Fibroblast of lung (primary cell): ENCODE measurements at places on chromosomes 1 and 21.

DNA sequence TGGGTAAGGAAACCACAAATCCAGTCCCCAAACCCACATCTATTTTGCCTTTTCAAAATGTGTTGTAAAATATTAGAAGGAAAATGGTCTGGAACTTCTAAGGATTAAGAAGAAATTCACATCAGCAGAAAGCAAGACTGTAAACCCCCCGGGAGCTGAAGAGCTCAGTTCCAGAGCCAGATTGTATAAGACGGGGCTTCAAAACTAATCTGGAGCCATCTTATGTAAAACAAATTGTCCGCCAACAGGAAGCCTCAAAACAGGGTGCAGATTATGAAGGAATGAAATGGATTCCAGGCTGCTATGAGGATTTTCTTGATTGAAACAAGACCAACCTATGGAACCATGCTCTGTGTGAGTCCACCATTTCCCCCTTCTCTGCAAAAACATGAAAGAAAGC is 25.1 kb upstream of the HUNK start:
- H3K4me3 ChIP-seq: no peak overlapping the region
- no peak for DNase-seq
- no peaks in the 10 kb centered on the region for H3K4me1 ChIP-seq
- H3K27ac ChIP-seq: no peak overlapping the region
- no peaks in the 10 kb centered on the region for H3K36me3 ChIP-seq

GRCh38 chr1:16095447-16095846 is 22.0 kb upstream of the FAM131C start:
- no peak for DNase-seq
- H3K27me3 ChIP-seq: peaks cover 3% of the 10 kb centered on the region
- H3K4me3 ChIP-seq: no peak overlapping the region
- no peaks in the 10 kb centered on the region for H3K36me3 ChIP-seq

DNA sequence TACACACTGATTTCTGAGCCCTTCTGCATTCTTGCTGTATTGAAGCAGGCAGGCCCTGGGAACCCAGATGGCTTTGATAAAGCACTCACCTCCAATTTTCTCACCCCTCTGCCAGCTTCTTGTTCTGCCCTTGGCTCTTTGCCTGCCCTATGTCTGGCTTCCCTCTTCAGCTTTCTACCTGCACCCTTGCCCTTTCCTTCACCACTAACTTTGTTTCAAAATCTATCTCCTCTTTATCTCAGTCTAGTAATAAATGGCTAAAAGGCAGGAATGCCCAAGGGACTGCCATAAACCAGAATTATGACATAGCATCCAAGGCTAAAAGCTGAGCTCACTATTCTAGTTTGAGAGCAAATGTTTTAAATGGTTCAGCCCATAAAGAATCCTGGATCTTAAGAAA is 178.7 kb downstream of the TNR start:
- DNase-seq: no peak
- no peak overlapping the region for H3K4me3 ChIP-seq
- H3K4me1 ChIP-seq: no peaks in the 10 kb centered on the region
- no peak overlapping the region for H3K27ac ChIP-seq
- H3K36me3 ChIP-seq: no peaks in the 10 kb centered on the region

DNA sequence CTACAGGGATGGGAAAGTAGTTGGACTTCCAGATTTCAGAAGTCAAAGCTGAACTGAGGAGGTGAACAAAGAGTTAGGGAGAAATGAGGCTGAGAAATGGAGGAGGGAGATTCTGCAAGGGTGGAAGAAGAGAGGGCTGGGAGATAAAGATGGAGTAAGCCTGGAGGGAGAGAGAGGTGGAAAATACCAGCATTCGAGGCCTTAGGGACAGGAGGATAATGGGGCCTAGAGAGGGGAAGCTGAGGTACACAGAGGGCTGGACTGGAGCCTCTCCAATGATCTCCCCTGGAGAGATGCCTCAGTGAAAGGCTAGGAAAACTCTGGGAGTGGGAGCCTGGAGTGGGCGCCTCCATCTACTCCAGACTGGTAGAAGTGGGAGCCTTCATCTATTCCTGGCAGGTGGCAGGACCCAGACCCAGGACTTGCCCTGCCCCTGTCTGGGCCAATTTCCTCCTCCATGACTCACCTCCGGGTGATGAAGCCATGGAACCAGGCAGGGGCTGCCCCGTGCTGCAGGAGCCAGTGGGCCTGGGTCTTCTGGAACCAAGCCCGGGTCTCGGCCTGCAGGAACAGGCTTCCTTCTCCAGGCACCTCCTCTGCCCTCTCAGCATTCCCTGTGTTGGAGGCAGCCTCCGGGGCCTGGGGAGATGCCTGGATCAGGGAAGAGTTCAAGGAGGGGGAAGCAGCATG is 1.9 kb downstream of the SH2D2A start:
- no peak for DNase-seq
- H3K4me1 ChIP-seq: peaks cover 16% of the 10 kb centered on the region
- H3K4me3 ChIP-seq: no peak overlapping the region

GRCh38 chr1:179082999-179083335 is 1.1 kb downstream of the TOR3A start:
- peak; percentile 47 for DNase-seq
- no peaks in the 10 kb centered on the region for H3K27me3 ChIP-seq
- H3K36me3 ChIP-seq: peaks cover 3% of the 10 kb centered on the region
- peaks cover 2% of the 10 kb centered on the region for H3K4me1 ChIP-seq
- peak overlapping the region; percentile 90 for H3K27ac ChIP-seq

GRCh38 chr1:182146286-182146685 is 84.8 kb upstream of the ZNF648 start:
- H3K4me3 ChIP-seq: no peak overlapping the region
- H3K27ac ChIP-seq: no peak overlapping the region
- H3K36me3 ChIP-seq: no peaks in the 10 kb centered on the region

DNA sequence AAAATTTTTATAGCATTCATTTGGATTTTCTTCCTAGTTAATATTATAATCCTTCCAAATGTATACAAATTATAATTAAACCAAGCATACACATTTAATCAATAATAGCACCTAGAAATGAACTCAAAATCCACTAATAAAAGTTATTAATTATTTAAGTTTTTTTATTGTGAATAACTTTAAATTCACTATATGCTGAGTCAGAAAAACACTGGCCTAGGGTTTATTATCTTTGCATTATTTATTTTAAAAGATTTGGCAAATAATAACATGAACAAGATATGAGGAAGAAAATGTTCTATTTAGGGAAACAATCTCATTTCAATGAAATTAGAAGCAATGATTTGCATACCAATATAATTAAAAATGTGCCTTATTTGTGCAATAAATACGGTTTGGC is 951.5 kb downstream of the KCNT2 start:
- no peaks in the 10 kb centered on the region for H3K27me3 ChIP-seq
- no peak overlapping the region for H3K4me3 ChIP-seq
- H3K27ac ChIP-seq: no peak overlapping the region

GRCh38 chr1:30129001-30129408 is 594.4 kb downstream of the MATN1 start:
- H3K4me1 ChIP-seq: no peaks in the 10 kb centered on the region
- no peak overlapping the region for H3K27ac ChIP-seq
- no peak for DNase-seq
- H3K27me3 ChIP-seq: no peaks in the 10 kb centered on the region
- H3K4me3 ChIP-seq: no peak overlapping the region
- no peaks in the 10 kb centered on the region for H3K36me3 ChIP-seq

DNA sequence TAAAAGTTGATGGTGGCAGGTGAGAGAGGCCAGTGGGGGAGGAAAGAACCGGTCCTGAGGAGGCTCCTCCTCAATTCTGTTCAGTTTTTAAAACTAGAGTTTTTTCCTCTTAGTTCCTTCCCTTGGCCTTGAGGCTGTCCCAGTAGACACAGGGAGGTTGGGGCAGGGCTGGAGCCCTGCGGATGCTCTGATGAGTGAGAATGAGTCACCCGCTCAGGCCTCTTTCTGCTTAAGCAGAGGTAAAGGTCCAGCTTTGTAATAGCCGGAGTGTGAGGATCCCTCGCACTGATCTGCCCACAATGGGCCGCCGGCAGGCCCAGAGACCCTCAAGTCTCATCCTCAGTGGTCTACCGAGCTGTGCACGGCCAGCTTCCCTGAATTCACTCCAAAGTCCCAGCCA is 49.6 kb upstream of the IRF2BP2 start:
- H3K4me3 ChIP-seq: no peak overlapping the region
- peak; percentile 68 for DNase-seq
- no peaks in the 10 kb centered on the region for H3K27me3 ChIP-seq
- peak overlapping the region; percentile 73 for H3K27ac ChIP-seq
- H3K4me1 ChIP-seq: peaks cover 22% of the 10 kb centered on the region

DNA sequence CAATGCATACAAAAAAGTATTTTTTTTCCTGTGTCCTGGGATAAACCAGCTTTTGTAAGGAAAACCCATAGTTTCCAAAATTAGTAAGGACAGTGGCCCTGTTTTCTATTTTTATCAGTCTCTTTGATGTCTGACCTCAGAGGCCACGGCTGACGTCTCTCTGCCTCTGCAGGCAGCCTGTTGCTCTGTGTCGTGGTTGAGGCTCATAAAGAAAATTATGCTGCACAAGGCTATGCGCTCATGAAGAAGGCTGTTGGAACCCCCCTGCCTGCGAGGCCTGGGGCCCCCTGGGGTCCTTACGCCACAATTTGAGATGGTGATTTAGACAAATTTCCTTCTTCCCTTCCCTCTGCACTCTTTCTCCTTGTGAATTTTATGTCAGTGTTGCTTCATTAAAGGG is 48.9 kb downstream of the AGPAT3 start:
- H3K36me3 ChIP-seq: no peaks in the 10 kb centered on the region
- no peak overlapping the region for H3K27ac ChIP-seq
- no peaks in the 10 kb centered on the region for H3K27me3 ChIP-seq
- no peaks in the 10 kb centered on the region for H3K4me1 ChIP-seq

- H3K27me3 ChIP-seq: no peaks in the 10 kb centered on the region
- H3K4me1 ChIP-seq: no peaks in the 10 kb centered on the region
- no peaks in the 10 kb centered on the region for H3K36me3 ChIP-seq
- no peak overlapping the region for H3K27ac ChIP-seq
Observed at GRCh38 chr1:230315099-230315498, 111.0 kb downstream of the PGBD5 start.

- H3K4me3 ChIP-seq: no peak overlapping the region
- DNase-seq: no peak
- no peaks in the 10 kb centered on the region for H3K4me1 ChIP-seq
- no peaks in the 10 kb centered on the region for H3K36me3 ChIP-seq
- no peaks in the 10 kb centered on the region for H3K27me3 ChIP-seq
Observed at GRCh38 chr1:50975436-50975835, 5.4 kb downstream of the CDKN2C start.

DNA sequence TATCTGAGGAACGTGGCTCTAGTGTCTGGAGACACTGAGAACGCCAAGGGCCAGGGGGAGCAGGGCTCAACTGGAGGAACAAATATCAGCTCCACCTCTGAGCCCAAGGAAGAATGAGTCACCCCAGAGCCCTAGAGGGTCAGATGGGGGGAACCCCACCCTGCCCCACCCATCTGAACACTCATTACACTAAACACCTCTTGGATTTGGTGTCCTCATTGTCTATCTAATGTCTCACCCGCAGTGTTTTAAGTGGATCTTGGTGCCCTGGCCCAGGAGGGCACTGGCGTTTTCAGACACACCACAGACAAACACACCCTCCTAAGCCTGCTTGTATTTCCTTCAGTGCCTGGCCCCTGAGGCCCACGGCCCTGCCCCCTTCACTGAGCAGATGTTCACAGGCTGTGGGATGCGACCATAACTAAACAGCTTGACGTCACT is 2.2 kb upstream of the FALEC start:
- H3K4me3 ChIP-seq: no peak overlapping the region
- DNase-seq: no peak
- no peaks in the 10 kb centered on the region for H3K27me3 ChIP-seq

- no peaks in the 10 kb centered on the region for H3K36me3 ChIP-seq
- H3K4me3 ChIP-seq: no peak overlapping the region
- DNase-seq: no peak
- no peaks in the 10 kb centered on the region for H3K4me1 ChIP-seq
Observed at GRCh38 chr1:34645919-34646318, 108.9 kb upstream of the GJB5 start.

GRCh38 chr1:171911506-171911905 is 70.2 kb downstream of the DNM3 start:
- no peaks in the 10 kb centered on the region for H3K27me3 ChIP-seq
- DNase-seq: peak; percentile 10
- H3K4me3 ChIP-seq: no peak overlapping the region
- no peak overlapping the region for H3K27ac ChIP-seq

- H3K4me1 ChIP-seq: no peaks in the 10 kb centered on the region
- peaks cover 9% of the 10 kb centered on the region for H3K27me3 ChIP-seq
- no peak overlapping the region for H3K27ac ChIP-seq
- no peak for DNase-seq
- no peak overlapping the region for H3K4me3 ChIP-seq
- H3K36me3 ChIP-seq: no peaks in the 10 kb centered on the region
Observed at GRCh38 chr1:226026833-226027232, 27.7 kb upstream of the SDE2 start.

- H3K36me3 ChIP-seq: no peaks in the 10 kb centered on the region
- no peak overlapping the region for H3K27ac ChIP-seq
- no peaks in the 10 kb centered on the region for H3K4me1 ChIP-seq
- no peaks in the 10 kb centered on the region for H3K27me3 ChIP-seq
- no peak for DNase-seq
Observed at GRCh38 chr1:231818337-231818736, 191.7 kb downstream of the DISC1 start.

DNA sequence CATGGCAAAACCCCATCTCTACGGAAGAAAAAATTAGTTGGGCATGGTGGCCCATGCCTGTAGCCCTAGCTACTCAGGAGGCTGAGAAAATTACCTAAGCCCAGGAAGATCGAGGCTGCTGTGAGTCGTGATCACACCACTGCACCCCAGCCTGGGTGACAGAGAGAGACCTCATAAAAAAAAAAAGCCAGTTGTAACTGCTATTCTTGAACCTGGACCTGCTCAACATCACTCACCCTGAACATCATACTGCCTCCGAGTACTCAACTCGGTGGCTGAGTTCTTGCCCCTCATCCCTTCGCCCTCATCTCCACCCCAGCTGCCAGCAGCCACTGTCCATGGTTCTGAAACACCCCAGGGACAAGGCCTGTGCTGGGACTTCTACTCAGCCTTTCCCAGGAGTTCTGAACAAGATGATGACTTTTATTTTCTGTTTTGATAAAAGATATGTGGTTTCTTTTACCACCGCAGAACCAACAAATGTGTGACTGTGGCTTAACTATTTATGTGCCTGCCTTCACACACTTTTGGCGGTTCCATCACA is 5.4 kb upstream of the DISP3 start:
- no peaks in the 10 kb centered on the region for H3K4me1 ChIP-seq
- peaks cover 2% of the 10 kb centered on the region for H3K27me3 ChIP-seq
- H3K27ac ChIP-seq: no peak overlapping the region
- DNase-seq: peak; percentile 7
- no peaks in the 10 kb centered on the region for H3K36me3 ChIP-seq
- no peak overlapping the region for H3K4me3 ChIP-seq

- H3K27me3 ChIP-seq: no peaks in the 10 kb centered on the region
- H3K36me3 ChIP-seq: no peaks in the 10 kb centered on the region
- peak; percentile 44 for DNase-seq
- no peak overlapping the region for H3K4me3 ChIP-seq
Observed at GRCh38 chr1:198253668-198254067, 96.9 kb downstream of the NEK7 start.

DNA sequence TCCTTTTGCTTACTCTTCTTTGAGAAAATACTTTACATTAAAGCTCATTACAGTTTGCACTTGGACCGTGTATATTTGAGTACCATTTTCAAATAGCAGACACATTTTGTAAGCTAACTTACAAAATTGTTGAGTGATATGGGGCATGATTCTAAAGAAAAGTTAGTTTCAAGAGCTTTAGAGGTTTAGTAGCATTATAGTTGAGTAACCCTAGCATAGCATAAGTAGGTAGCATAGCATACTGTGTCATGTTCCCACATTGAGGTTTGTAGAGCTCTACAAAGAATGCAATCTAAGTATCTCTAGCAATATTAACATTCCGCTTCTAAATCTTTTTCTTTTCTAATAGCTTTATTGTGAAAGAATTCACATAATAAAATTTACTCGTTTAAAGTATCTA is 92.0 kb downstream of the ITSN1 start:
- H3K4me3 ChIP-seq: no peak overlapping the region
- no peak overlapping the region for H3K27ac ChIP-seq
- DNase-seq: peak; percentile 11
- H3K4me1 ChIP-seq: no peaks in the 10 kb centered on the region
- no peaks in the 10 kb centered on the region for H3K27me3 ChIP-seq
- no peaks in the 10 kb centered on the region for H3K36me3 ChIP-seq
